ENCODE measurements at places on chromosomes 13 and 19.

DNA sequence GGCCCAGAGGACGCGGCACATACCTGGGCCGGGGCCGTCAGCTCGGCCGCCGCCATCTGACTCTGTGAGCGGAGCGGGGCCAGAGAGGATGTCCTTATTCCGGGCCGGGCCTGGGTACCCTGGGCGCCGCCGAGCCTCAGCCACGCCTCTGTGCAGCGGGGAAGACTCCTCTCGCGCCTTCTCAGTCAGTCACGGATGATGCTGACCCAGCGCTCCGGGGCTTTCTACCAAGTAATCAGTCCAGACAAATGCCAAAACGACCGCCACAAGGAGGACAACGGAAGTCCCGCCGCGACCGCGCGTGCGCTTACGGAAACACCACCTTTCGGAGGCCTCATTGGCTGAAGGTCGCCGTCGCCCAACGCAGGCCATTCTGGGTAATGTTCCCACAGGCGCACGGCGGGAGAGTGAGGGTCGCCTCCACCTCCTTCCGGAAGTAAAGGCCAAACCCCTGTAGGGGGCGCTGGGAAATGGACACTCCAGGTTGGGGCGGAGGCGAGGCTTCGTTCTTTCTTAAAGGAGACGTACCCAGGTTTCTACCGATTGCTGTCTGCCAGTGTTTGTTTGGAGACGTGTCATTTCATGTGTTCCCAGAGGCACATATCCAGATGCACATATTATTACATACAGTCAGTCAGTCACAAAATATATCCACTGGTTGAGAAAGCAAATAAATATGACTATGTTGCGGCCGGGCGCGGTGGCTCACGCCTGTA lies at the start of gene ZNF256:
TSS of gene ZNF256 (minus strand) at position 288 of the 716 bp plus-strand sequence. CDS start at position 56, 232 bp downstream.
- ATAC-seq: peak; percentile 99

- no peak for ATAC-seq
These were observed 10.7 kb upstream of the SUPT20H start for GRCh38 chr13:37070145-37070695.

GRCh38 chr13:72072261-72072660 lies 205.3 kb upstream of the DACH1 start:
- no peak for ATAC-seq

GRCh38 chr19:55119053-55119452 lies 1.6 kb upstream of the PPP1R12C start:
- ATAC-seq: no peak

DNA sequence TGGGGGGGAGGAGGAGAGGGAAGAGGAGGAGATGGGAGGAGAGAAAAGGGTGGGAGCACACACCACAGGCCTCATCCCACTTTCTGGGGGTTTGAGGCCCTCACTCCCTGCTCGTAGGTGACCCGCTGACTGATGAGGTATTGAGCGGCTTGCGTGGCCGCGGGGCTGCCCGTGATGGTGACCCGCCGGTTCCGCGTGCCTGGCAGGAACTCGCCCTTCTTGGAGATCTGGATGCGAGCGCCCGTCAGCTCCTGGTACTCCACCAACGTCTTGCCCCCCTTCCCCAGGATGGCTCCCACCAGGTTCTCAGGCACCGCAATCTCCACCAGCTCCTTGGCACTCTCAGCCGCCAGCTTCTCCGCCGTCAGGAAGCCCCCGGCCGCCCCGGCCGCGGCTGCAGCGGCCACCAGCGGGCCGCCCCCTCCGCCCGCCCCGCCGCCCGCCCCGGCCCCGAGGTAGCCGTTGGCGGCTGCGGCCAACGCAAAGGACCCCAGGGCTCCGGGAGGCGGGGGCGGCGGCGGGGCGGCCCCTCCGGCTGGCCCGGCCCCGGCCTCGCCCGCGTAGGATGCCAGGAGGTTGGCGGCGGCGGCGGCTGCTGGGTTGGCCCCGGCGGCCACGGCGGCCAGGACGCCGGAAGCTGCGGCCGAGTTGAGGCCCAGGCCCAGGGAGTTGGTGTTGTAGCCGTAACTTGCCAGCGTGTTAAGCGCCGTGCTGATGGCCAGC lies 25.4 kb upstream of the NANOS2 start:
- no peak for ATAC-seq
